ENCODE measurements at places on chromosomes 12 and 14. TPM values are rescaled to one million over a fixed set of nuclear protein-coding genes. Genes with fewer than 3 reads are reported as not detected.
A peak's percentile ranks its signal among the peaks of the same experiment; 100 is the strongest.

GRCh38 chr14:90606434-90606833, 209.6 kb downstream of the CALM1 start:
- DNase-seq: no peak

- no peak for DNase-seq
Measured at GRCh38 chr14:22465201-22465840, 123.7 kb downstream of the DAD1 start.

DNA sequence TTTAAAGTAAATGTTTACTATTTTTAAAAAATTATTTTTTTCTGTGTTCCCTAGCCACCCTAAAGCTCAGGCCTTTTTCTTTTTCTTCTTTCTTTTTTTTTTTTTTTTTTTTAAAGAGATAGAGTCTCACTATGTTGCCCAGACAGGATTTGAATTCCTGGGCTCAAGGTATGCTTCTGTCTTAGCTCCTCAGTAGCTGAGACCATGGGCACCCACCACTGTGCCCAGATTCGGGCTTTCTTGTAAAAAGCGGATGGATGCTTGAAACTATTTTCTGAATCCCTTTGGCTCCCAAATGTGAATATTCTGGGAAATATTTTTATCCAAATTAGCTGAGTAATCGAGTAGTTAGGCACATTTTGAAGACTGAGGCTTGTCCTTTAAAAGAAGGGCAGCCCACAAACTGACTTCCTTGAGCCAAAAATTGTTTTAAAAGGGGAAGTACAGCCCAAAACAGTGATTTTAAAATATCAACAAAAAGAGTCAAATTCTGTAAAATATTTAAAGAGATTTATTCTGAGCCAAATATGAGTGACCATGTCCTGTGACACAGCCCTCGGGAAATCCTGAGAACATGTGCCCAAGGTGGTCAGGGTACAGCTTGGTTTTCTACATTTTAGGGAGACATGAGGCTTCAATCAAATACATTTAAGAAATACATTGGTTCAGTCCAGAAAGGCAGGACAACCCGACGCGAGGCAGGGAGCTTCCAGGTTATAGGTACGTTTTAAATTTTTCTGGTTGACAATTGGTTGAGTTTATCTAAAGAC, 28.8 kb upstream of the HIGD1C start:
- no peak for DNase-seq

DNA sequence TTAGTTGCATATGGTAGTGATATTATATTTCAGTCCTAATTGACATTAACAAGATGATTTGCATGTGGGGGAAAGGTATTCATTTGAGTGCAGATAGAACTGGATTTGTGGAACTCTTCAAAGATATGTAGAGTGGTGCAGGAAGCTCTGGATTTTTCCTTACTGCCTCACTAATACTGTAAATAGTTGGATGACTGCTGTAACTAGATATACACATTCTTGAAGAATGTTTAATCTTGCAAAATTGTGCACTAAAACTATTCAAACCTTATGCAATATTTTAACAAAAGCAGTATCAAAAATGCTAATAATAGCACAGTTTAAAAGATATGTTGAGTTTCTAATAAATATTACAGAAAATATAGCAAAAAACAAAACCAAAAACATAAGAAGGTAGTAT, 43.1 kb upstream of the ATF7IP start:
- DNase-seq: no peak

DNA sequence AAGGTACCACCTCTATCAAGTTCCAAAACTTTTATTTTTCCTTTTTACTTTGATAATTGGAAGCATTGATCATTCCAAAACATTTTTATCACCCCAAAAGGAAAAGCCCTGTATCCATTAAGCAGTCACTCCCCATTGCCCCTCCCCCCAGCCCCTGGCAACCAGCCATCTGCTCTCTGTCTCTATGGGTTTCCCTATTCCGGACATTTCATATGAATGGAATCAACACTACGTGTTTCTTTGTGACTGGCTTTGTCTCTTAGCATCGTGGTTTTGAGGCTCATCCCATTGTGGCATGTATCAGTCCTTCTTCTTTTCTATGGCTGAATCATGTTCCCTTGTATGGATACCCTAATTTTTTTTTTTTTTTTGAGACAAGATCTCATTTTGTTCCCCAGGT, 18.0 kb upstream of the PHETA1 start:
- peak; percentile 46 for DNase-seq

DNA sequence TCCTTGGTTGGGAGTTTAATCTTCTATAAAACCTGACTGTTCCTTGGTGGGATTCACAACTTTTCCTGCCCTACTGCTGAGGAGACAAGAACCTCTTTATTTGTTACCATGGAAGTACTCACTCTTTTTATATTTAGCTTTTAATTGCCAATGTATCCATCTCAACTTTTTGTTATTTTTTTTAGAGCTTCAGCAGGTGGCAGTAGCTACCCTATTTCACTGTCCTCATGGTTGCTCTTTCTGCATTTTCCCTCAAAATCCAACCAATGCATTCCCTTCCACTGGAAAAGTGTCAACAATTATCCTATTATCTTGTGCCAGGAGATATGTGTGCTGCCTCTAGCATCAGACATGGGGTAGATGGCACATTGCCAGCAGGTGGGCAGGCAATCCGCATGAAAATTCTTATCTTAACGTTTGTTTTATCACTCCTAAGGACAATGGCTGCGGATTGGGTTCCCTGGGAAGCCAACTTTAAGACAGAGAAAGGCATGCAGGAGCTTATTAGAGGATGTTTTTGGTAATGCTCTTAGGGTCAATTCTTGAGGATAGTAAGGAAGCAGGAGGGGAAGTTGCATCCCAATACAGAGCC, 406.4 kb downstream of the SNAPC1 start:
- no peak for DNase-seq

DNA sequence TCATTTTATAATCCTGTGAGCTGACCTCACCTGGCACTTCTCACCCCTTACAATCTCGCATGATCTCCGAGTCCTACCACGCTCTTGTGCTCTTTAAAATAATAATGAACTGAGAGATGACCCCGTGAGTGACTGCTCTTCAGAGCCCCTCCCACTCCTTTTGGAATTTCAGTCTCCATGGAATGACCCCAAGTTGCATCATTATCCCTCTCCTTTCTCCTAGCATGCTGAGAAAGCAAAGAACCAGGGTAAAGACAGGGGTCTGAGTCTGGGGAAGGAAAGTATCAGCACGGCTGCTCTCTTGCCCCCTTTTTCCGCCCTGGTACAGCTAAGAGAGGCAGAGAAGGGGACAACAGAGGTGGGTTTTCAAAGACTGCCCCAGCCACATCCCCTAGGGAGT, 178.3 kb upstream of the PLEKHA5 start:
- no peak for DNase-seq

DNA sequence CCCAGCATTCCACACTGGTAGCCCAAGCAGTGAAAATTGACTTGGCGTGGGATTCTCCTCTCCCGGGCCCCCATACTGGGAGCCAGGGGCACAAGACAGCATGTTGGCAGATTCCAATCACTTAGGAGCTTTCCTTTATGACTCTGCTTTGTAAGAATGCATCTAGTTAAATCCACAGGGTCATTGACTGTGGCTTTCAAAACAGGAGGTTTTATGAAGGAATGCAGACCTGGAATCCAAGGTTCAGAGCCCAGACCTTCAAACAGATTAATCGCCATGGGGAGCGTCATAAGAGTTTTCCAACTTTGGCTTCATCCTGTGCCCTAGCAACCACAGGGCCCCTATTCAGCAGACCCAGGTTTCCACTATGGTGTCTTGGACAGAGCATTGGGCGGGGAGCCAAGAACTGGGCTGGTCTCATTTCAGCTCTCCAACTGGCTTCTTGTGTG, 76.4 kb upstream of the RMST start:
- DNase-seq: no peak

- peak; percentile 28 for DNase-seq
Measured at GRCh38 chr14:102616799-102617198, 24.4 kb downstream of the RCOR1 start.

Gene ADSS1
- total RNA-seq: 0.77 TPM

Gene RNASE4
- total RNA-seq: 26.9 TPM

Gene E2F7
- 7.6 TPM for total RNA-seq

Gene GLIPR1L1
- not detected for total RNA-seq

Gene LUM
- total RNA-seq: not detected

All from dermis microvascular lymphatic vessel endothelial cell (primary cell).